Right forelimb (tissue), 1 donor: ENCODE measurements at places on chromosomes 12 and 14.
A peak's percentile ranks its signal among the peaks of the same experiment; 100 is the strongest.

- DNase-seq: no peak
Measured at GRCh38 chr12:83865431-83865830, 1047.2 kb downstream of the SLC6A15 start.

DNA sequence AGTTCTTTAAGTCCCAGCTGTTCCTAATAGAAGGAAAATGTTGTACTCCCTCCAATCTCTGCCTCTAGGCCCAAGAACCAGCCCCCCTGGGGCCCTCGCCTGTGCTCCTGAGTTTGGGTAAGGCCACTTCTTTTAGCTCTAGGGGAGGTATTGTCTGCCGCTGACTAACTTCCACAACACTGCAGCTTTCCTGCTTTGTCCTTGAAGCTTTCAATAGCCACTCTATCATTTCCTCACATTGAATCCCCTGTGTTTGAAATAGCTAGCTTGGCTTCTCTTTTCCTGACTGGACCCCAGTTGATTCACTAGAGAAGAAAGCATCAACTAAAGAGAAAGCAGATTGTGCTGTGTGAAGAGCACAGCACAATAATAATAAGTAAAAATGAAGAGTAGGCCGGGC, 28.8 kb downstream of the KRT80 start:
- no peak for DNase-seq

DNA sequence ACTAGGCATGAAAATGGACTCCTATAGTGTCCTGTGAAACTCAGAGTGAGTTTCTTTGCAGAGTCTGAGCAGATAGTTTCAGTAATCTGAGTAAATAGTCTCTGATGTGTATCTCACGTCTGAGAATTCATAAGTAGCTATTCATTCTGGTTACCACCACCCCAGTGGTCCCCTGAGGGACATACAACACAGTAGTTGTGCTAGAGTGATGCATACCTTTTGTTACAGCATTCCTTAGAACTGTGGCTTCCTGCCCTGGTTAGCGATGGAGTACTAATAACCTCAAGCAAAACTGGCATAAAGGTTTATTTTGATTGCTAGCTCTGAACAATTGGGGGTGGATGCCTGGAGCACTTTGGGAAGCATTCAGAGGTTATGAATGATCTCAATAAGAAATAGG, 114.7 kb downstream of the DAAM1 start:
- DNase-seq: no peak

- DNase-seq: peak; percentile 54
Measured at GRCh38 chr14:80055667-80056496, 155.4 kb downstream of the DIO2 start.

DNA sequence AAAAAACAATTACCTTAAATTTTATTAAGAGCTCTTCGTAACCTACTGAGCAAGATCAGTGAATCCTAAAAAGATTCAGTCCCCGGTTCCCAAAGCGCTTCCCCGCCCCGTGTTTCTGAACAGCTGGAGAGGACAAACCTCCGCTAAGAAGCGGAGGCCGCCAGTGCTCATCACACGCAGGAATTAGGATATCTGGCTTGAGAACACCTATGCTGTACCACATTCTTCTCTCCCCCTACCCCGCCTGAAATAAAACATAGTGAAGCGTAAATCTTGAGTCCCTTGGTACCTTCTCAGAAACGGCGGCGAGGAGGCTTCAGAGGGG, 774 bp upstream of the WDR20 start:
- no peak for DNase-seq

DNA sequence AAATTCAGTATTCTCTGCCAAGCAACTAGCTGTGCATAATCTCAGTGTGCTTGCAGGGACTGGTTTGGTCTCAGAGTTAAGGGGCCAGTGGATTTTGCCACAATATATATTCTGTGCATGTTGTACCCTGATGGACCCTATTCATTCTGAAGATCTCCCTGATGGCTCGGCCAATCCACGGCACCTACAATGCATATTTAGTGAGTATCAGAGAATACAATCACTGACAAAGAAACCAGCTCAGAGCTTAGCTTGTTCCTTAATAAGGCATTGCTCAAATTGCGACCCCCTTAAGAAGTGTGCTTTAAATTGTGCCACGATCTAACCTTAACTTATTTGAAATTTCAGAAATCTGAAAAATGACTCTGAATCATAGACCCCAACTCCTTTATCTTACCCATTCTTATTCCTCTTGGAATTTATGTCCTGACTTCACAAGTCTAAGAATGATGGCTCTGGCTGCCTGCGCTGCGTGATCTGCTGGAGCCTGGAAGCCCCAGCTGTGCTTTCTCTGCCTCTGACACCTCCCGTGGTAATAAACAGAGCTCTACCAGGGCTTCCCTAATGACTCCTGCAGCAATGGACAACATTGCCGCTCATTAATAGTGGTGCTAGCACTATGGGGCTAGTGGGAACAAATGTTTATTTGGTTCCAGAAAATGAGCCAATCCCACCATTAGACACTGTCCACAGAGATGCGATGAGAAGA, 9.0 kb upstream of the DCAF4 start:
- DNase-seq: no peak

GRCh38 chr14:70398706-70399431, 18.0 kb downstream of the SYNJ2BP start:
- no peak for DNase-seq

- no peak for DNase-seq
Measured at GRCh38 chr14:92496191-92496857, 17.3 kb upstream of the RIN3 start.

DNA sequence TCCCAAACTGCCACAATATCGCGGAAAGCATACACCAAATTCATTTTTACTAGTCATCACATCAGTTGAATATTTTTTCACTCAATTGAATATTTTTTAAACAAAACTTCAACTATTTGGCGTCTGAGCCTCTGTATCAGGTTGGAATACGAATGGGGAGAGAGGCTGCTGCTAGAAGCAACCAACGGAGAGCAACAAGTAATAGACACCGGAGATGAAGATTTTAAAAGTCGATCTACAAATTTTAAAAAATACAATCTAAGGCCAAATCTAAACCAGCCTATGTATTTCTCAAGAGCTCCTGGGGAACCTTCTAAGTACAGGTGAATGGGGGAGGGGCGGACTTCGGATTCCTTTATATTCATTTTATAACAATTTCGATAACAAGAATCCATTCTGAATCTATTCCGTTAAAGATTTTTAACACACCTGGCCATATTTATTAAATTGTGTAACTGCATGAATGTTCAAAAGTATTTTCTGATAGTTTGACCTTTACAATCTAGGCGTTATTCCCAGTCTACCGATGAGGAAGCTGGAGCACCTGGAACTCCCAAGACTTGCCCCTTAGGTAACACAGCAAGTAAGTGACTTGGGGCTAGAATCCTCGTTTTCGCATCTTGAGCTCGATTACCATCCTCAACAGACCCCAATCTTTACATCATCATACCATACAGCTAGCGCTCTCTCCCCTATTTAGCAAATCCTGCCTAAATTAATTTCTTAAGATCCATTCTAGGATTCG, 1.2 kb downstream of the GNPNAT1 start:
- no peak for DNase-seq

- DNase-seq: no peak
Measured at GRCh38 chr14:29216268-29217232, 450.0 kb downstream of the FOXG1 start.

GRCh38 chr14:34277191-34277590, 184.8 kb downstream of the SPTSSA start:
- DNase-seq: no peak

- no peak for DNase-seq
Measured at GRCh38 chr12:90695415-90695814, 259.6 kb downstream of the CCER1 start.

DNA sequence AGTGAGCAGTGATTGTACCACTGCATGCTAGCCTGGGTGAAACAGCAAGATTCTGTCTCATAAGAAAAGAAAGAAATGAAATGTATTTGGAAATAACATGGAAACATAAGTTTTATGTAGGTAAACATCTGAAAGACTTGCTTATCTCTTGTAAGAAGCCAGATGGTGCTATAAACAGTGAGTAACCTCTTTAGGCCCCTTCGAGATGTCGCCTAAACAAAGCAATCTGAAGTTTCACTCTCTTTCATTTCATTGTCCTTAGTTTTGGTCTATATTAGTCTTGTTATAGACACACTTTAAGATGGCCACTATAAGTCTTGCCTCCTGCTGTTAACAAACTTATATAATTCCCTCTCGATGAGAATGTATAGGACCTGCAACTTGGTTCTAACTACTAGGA, 472.6 kb upstream of the ATP2B1 start:
- no peak for DNase-seq

- DNase-seq: no peak
Measured at GRCh38 chr14:58977366-58977765, 211.1 kb upstream of the DAAM1 start.

GRCh38 chr12:104648756-104649155, 192.0 kb downstream of the CHST11 start:
- DNase-seq: no peak

GRCh38 chr12:13178568-13179210, 17.8 kb upstream of the EMP1 start:
- DNase-seq: peak; percentile 66

DNA sequence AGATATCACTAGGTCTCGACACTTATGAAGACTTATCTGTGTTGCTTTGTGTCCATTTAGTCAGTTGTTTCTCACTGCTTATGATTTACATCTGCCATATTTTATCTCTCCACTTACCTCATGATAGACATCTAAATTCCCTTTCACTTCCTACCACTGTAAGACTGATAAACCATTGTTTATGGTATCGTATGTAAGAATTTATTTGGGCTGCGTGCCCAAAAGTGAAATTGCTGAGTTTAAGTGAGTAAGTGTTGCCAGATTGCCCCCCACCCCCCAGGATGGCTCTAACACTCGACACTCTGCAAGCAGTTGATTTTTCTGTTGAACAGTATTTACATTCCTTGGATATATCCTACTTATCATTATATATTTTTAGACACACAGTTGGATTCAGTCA, 69.9 kb upstream of the MON2 start:
- DNase-seq: no peak

DNA sequence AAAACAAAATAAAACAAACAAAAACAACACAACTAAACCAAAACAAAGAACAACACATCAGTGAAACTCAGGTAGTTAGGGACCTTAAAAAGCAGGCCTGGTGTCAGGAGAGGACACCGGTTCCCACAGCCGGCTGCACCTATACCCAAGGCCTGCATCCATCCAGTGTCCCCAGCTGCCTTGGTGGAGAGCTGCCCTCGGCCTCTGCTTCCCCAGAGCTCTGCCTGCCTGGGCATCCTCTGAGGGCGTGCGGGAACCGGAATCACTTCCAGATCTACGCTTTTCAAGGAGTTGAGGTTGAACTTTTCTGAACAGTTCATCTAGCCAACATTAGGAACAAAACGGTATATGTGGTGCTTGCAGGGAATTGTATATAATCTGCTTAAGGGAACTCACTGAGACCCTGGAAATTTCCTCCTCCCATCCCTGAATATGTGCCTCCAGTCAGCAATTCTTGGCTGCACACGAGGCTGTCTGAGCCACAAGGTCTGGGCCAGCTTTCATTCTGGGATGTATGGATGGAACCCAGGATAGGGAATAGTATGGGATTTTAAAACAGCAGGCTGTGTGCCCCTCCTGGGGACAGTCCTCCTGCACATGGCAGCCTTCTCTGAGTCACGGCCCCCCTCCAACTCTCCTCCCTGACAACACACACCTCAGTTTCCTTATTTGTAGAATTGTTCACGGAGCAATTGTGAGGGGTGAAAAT, 319.0 kb upstream of the RTL1 start:
- DNase-seq: peak; percentile 57

DNA sequence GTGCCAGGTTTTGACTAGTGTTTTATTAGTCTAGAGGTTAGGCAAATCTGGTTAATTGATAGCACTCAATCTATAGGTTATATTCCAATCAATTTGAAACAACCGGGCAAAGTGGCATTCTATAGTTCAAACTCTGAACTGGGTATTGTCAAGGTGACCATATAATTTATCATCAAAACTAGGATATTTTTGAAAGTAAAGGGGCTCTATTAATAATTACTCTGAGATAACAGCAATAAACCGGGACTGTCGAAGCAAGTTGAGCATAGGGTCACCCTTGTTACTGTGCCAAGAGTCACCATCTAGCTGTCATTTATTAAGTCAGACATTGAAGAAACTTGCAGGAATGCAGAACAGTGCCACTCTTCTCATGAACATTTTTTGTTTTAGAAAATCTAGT, 321.2 kb downstream of the RAD51B start:
- no peak for DNase-seq

DNA sequence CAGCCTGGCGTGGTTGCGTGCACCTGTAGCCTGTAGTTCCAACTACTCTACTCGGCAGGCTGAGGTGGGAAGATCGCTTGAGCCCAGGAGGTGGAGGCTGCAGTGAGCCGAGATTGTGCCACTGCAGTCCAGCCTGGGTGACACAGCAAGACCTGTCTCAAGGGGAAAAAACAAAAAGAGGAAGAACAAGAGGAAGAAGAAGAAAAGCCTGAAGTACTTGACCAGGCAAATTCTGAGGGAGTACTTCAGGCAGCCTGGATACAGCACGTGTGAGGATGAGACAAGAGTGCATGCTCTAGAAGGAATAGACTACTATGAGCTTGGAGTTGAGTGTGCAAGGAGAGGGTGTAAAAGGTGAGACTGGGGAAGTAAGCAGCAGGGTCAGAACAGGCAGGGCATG, 1.8 kb downstream of the GDF3 start:
- no peak for DNase-seq

- no peak for DNase-seq
Measured at GRCh38 chr12:66270613-66271012, 31.7 kb upstream of the HELB start.

DNA sequence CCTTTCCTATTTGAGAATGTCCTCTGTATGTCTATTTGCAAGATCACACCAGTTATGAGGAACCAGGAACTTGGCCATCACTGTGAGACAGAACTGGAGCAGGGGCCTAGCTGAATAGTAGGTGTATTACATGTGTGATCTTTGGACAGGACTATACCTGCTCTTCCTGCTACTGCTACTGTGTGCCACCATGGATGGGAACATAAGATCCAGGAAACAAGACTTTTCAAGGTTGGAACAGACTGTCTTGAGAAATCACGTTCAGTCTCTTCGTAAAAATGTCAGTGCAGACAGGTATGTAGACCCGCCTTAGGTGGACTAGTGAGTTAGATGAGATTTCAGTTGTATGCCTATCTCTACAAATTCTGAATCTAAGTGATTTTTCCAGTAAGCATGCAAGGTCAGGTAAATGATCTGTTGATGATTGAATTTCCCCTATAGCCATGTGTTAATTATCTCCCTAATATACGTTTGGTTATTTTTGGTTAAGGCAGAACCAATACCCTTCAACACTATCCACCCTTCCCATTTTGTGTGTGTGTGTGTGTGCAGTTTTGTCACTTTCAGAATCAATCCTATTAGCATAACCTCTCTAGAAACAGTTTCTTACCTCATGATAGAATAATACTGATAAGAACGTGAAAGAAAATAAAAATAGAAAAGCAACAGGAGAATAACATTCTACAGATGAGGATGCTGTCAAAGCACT, 7.1 kb downstream of the A2M start:
- no peak for DNase-seq

DNA sequence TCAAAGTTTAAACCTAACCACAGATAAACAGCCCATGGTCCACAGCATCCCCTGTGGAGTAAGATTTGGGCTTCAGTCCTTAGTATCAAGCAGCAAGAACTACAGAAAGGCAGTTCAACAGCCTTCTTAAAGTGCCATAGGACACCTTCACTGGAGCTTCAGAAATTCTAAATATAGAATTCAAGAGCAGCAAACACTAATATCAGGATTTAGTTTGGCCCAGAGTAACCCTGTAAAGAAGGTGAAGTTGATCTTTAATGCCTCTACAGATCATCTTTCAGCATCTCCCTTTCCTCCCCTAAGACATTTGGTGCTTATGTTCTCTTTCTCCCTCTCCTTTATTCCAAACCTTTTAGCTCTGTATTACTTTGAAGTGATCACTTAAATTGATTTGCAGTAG, 59.5 kb upstream of the ARHGAP5 start:
- DNase-seq: no peak
